ENCODE measurements at places on chromosomes 11 and 22.

- no peak for DNase-seq
Observed at GRCh38 chr11:133692126-133692934, 153.0 kb downstream of the SPATA19 start.

DNA sequence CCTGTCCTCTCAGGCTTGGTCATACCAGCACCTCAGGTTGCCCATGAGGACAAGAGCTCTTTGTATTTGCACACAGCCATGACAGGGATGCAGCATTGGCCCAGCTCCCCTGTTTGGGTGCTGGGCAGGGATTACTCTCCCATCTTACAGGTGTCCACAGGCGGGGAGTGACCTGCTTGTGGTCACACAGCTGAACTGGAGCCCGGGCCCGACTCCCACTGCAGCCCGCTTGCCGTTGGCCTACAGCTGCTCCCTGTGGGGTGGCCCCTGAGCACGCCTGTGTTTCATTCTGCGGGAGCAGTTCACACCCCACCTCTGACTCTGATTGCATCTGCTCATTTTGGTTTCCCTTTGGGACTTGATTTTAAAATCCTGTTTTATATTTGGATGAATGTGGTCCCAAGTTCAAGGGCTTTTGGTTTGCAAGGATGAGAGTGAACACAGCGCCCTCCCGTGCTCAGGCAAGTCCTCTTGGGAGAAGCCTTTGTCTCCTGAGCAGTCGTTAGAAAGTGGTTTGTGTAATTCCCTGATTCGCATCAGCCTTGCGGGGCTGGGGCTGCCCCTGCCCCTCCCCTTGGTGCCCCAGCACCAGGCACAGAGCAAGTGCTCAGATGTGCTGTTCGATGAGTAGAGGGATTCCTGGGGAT lies 9.3 kb downstream of the PICK1 start:
- no peak for DNase-seq

DNA sequence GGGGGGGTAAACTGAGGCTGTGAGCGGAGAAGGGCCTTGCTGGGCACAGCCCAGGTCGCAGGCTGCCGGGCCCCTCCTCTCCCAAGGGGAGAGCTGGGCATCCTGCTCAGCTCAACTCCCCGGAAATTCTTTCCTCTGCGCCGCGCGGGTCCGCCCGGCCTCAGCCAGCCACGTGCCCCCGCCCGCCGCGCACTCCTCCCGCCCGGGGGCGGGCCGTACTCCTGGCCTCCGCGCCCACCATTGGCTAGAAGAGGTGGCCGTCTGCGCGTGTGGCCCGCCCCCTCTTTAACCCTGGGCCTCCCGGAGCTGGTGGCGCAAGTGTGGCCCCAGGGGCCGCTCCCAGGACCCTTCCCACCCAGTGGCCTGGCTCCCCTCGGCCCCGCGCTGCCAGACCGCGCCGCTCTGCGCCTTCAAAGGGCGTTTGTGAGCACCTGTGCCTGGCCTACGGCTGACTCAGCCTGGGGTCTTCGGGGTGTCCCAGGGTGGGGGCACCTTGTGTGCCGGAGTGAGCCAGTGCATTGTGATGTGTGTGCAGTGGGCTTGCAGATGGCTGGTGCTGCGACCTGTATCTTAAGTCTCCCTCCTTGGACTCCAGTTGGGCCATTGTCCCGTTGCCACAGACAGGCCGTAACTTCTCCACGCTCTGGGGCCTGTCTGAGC lies 2.0 kb downstream of the MRGPRF start:
- DNase-seq, result peak; percentile 47

DNA sequence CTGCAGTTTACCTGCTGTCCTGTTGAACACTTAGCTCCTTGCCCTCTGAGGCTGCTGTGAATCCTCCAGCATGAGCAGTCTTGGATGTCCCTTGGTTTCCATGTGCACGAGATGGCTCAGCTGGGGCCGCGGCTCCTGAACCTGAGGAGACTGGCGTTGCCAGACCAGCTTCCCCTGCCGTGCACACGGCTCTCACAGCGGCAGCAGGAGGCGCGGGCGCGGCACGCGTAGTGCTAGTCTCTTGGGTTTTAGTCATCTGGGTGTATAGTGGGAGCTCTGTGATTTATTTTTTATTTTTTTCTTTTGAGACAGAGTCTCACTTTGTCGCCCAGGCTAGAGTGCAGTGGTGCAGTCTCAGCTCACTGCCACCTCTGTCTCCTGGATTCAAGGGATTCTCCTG lies 54.8 kb downstream of the MUC6 start:
- DNase-seq, result no peak

- DNase-seq, result no peak
Observed at GRCh38 chr22:36465232-36466021, 16.0 kb downstream of the TXN2 start.

DNA sequence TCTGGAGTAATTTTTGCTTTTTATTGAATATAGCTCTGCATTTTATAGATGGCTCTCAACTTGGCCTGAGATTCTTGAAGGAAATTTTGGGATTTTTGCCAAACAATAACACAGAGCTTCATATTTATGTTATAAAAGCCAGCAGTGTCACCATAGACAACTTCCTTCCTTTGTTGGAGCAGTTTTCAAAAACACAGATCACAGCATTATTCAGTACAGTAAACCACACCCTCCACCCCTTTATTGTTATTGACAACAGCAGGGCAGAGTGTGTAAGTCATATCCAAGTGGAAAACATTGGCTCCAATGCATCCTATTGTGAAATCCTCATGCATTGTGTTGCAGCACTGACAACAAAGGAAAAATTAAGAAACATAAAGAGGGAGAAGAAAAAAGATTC lies 62.6 kb upstream of the PRSS23 start:
- no peak for DNase-seq

- DNase-seq, result no peak
Observed at GRCh38 chr22:38468443-38469305, 778 bp downstream of the KDELR3 start.

DNA sequence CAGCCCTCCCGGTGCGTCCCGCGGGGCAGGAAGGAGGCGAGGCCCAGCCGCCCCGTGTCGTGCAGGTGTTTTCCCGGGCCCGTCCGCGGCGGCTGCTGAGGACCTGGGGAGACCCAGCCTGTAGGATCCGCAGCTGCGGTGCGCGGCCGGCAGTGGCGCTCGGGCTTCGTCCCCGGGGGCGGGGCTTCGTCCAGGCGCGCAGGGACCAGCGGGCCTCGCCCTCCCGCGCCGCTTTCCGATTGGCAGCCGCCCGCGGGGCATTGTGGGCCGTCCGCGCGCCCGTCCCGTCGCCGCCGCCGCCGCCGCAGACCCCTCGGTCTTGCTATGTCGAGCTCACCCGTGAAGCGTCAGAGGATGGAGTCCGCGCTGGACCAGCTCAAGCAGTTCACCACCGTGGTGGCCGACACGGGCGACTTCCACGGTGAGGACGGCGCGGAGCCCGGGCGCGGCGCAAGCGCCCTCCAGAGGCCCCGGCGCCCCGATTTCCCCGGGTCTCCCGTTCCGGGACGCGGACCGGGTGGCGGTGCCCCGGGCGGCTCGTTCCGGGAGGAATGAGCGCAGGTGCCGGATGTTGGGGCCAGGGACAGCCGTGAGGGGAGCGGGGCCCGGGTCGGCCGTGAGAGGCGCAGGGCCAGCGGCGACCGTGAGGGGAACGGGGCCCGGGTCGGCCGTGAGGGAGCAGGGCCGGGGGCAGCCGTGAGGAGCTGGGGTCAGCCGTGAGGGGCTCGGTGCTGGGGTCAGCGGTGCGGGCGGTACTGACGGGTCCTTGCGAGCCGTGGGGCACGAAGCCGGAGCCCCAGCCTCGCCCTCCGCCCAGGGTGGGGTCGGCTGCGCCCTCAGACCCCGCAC lies at the start of gene TALDO1:
Gene TALDO1 (plus strand): TSS at position 307 of the 849 bp plus-strand sequence. CDS start 18 bp downstream, at position 325.
- peak; percentile 87 for DNase-seq

- no peak for DNase-seq
Observed at GRCh38 chr11:66242095-66242765, 26.2 kb upstream of the RAB1B start.

DNA sequence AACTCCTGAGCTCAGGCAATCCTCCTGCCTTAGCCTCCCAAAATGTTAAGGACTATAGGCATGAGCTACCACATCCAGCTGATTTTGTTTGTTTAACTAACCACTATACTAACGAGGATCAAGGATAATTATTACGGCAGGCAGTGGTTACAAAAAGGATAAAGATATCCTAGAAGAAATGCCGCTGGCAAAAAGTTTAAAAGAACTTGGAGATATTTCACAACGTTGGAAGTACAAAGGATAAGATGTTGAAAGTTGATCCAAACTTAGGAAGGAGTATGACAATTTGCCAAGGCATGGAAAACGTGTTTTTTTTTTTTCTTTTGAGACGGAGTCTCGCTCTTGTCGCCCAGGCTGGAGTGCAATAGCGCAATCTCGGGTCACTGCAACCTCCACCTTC lies 13.4 kb downstream of the AP5B1 start:
- DNase-seq, result no peak

- no peak for DNase-seq
Observed at GRCh38 chr22:20180640-20181039, 29.8 kb upstream of the CCDC188 start.

DNA sequence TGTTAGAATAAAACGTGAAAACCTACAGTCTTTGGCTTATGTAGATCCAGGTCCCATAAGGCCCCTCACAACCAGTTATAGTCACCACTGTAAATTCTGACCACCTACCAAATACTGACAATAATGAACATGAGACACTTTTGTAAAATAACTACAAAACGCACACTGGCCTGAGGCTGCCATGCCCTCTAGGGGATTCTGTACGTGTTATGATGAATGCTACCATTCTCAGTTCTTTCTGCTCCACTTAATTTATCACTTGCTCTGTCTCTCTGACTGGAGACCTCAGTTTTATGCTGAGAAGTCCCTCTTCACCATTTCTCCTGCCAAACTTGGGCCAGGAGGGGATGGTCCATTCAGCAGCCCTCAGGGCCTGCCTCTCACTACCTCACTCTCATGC lies 18.7 kb upstream of the TMPRSS5 start:
- DNase-seq, result no peak

DNA sequence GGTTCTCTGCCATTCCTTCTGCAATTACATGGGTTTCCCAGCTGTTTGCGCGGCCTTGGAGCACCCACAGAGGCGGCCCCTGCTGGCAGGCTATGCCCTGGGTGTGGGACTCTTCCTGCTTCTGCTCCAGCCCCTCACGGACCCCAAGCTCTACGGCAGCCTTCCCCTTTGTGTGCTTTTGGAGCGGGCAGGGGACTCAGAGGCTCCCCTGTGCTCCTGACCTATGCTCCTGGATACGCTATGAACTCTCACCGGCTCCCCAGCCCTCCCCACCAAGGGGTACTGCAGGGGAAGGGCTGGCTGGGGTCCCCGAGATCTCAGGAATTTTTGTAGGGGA lies 2.6 kb downstream of the RCE1 start:
- no peak for DNase-seq

DNA sequence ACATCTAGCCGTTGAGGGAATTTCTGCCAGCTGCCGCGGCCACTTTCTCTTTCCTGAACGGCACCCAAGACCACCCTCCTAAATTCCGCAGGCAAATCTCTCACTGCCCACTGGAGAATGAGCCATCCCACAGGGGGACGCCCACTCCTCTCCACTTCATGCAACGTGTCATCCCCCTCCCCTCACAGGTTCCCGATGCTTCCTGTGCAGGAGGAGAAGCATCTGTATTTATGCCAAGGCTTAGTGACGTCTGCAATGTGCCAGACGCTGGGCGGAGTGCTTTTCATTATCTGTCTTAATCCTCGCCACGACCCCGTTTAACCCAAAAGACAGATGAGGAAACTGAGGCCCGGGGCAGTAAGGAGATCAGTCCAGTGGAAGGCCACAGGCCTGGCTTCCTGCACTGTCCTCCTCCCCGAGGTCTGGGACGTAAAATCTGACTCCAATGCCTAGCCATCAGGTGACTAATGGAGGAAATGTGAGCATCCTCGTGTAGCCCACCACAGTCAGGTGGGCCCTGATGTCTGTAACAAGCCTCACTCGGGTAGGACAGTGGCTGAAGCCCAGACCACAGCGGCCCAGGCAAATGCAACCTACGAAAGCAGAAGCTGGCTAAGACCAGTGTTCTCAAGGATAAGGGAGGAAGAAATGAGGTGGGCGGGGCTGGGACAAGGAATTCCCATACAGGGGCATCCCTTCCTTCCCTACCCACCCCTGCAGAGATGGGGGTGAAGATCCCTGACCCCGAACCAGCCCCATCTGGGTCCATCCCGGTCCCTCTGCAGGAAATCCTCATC lies 23.1 kb downstream of the MN1 start:
- no peak for DNase-seq

DNA sequence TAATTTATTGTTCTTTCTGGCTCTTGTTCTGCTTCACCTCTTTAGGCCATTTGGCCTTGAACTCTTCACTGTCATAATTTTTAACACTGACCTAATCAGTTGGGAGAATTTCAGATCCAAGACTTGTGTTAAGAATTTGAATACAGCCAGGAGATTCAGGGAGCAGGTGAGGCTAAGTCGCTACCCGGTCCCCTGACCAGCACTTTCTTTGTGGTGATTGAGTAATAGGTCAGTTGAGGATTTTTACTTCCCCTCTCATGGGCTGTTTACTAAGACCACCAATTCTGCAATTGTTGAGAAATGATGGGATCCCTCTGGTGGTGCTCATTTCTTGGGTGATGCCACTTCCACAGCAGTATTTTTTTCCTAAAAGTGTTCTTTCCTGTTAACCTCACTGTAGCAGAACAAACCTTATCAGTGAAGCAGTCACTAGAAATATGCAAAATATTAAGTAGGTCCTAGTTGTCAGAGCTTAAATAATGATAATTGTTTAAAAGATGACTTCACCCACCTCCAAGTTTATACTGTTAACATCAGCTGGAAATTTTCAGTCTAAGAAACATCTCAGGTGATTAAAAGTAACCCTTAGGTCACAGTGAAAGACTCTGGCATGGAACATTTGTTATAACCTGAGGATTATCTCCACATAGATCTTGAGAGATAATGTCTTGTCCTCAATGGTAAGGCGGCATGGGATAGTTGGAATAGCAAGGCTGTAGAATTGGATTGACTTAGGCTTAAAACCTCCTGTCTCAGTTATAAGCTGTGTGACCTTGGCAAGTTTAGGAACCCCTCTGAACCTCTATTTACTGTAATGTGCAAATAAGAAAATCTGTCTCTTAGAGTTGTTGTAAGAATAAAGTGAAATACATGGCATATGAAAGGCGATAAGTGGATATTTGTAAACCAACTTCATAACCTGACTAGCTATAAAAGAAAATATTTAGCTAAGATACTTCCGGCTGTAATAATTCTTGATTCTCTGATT lies 41.3 kb downstream of the POLD3 start:
- DNase-seq, result no peak

DNA sequence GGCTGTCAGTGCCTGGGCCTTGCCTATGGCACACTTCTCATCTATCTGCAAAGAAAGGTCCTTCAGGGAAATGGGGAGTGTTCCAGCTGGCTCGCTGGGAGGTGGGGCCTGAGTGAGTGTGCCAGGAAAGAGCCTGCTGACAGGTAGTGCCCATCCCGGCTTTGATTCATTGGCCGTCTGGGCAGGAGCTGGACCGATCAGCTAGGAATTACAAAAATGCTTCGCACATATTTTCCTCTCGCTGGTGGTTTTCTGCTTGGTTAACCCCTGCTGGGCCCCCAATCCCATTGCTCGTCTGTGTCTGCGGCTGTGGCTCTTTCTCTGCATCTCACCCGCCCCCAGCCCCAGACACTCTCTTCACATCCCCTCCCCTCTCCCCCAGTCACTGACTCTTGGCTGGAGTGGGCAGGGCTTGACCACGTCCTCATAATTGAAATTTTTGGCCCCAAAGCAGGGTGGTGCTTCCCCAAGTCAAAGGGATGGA lies 10.8 kb downstream of the LIF start:
- DNase-seq, result no peak

Data from activated naive CD4-positive, alpha-beta T cell treated with Interleukin-2 at 50 U/mL for 16 hours (primary cell).